ENCODE measurements at places on chromosomes 13 and 19.
A peak's percentile ranks its signal among the peaks of the same experiment; 100 is the strongest.

DNA sequence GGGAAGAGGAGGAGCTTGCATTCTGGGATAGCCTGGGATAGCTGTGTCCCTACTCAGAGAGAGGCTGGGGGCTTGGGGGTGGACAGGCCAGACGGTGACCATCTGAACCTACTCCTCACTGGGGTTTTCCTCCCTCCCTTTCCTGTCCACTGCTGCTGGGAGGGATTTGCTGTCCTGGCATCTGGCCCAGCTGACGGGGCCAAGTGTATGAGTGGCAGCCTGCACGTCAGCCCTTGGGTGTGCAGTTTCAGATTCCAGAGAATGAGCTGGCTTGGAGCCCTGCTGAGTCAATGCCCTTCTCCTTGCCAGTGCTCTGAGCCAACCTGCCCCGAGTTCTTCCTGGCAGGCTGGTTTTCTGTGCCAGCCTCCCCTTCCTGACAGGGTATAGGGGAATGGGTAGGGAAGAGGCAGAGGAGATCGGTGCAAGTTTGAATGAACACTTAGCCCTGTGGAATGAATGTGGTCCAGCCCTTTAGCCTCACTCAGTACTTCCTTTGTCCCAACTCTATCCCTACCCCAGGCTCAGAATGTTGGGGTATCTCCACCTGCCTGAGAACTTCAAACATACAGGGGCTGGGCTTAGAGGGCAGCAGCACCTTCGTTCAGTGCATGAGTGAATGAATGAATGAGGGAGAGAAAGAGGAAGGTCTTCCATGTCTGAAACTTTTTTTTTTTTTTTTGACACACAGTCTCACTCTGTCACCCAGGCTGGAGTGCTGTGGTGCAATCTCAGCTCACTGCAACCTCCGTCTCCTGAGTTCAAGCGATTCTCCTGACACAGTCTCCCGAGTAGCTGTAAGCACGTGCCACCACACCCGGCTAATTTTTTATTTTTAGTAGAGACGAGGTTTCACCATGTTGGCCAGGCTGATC is 1.8 kb upstream of the ANGPTL4 start:
- no peak for DNase-seq

DNA sequence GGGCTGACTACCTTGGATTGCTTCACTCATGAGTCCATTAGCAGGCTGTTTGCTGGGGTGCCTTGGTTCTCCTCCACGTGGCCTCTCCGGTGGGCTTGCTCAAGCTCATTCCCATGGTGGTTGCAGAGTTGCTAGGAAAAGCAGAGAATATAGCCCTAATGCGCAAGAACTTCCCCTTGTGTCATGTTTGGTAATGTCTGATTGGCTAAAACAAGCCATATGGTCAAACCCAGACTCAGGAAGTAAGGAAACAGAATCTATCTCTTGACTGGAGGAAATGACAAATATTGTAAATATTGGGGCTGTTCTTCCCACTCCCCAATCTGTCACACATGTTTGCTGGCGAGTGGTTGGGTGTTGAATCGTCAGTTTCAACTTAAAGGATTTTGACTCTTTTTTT is 12.1 kb downstream of the NFILZ start:
- no peak for DNase-seq

DNA sequence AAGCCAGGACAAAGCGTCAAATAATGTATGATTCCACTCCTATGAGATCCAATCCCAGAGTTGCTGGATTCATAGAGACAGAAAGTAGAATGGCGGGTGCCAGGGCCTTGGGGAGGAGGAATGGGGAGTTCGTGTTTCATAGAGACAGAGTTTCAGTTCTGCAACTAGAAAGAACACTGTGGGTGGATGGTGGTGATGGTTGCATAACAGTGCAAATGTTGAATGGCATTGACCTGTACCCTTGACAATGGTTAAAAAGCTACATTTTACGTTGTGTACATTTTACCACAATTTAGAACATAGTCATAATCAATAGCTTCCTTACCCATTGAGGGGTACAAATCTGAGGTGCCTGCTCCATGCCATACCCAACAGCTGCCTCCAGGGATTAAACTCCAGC is 33.4 kb downstream of the MBD3L2B start:
- no peak for DNase-seq

DNA sequence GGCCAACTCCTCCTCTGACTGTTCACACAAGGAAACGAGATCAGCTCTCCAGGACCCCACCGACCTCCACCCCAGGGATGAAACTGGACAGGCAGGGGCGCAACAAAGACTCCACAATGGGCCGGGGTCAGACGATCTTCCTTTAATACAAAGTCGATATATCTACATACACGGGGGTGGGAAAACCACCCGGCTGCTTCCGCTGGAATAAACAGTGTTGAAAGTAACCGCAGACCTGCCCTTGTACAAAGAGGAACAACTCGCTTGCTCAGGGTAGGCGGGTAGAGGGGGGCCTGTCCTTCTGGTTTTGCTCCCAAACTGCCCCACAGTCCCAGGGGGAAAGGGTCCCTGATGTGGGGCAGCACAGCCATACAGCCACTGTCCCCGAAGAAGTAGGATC is 135.2 kb downstream of the PTPRS start:
- DNase-seq: no peak

- no peak for DNase-seq
These were observed 3.9 kb downstream of the SUPT5H start for GRCh38 chr19:39449116-39449797.

GRCh38 chr13:77979721-77980385 is 61.2 kb upstream of the EDNRB start:
- no peak for DNase-seq

GRCh38 chr19:44988896-44989556 is 12.2 kb upstream of the RELB start:
- DNase-seq: peak; percentile 47

DNA sequence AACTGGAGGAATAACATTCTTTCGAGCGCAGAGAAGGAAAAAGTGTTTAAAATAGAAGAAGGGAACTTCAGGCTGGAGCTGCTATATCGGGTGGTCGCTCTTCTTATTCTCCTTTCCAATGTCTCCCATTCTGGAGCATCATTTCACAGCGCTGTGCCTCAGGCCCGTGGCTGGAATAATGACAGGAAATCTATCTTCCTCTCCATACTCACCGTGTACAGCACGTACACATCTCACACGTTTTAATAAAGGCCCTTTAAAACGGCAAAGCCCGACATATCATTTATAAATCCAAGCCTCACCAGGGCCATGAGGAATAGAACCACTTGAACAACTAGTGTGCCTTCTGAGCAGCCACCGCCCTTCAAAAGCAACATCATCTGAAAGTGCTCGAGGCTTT is 264.4 kb downstream of the TEX29 start:
- DNase-seq: no peak

DNA sequence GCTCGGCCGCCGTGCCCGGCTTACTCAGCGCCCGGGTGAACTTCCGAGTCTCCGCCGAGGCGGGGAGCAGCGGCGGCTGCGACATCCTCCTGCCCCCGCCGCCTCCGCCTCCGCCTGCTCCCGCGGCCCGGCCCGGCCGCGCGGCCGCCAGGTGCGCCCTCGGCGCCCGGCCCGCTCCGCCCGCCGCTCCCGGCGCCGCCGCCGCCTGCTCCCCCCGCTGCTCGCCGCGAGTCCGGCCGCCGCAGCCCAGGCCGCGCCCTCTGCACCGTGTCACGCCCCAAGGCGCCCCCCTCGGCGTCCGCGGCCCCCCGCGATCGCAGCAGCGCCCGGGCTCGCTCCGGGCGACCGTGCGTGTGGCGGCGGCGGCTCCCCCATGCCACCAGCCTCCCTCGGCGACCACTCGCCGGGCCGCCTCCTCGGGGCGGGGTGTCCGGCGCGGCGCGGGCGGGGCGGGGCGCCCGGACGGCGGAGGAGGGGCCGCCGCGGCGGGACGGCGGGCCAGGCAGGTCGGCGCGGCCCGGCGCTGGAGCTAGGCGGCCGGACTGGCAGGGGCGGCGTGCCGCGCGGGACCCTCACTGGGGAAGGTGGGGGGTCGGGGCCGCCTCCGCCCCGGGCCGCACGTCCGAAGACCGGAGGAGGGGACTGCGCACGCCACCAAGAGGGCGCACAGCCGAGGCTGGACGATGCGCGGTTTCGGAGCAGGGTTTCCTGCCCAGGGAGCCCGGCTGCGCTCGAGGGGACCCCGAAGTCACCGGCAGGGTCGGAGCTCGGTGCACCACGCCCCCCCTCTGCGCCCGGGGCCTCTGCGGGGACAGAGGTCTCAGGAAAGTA is 108.6 kb upstream of the DOCK9 start:
- DNase-seq: peak; percentile 55

DNA sequence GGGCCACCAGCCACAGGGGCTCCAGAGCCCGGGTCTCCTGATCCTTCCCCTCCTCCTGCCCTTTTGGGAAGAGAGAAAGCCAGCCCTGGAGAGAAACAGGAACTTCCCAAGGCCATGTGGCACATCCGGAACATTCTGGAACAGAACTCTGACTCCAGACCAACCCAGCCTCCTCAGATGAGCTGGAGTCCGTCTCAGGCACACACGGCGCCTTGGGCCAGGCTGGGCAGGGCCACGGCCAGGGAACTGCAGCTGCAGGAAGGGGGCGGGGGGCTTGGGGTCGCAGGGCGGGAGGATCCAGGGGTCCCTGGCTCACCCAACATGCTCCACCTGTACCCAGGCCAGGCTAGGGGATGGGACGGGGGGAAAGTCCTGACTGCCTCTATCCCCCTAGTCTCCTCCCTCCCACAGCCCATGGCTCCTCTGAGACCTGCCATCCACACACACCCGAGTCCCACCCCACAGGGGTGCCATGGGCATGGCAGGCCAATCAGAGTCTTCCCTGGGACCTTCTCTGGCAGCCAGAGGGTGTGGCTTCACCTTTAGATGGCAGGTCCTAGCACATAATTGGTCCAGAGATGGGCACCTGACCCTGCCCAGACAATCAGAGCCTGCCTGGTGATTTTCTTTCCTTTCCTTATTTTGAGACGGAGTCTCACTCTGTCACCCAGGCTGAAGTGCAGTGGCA is 22.9 kb downstream of the SBNO2 start:
- DNase-seq: no peak

GRCh38 chr13:100722517-100722916 is 47.9 kb upstream of the TMTC4 start:
- no peak for DNase-seq

- no peak for DNase-seq
These were observed 3.4 kb downstream of the EFNA2 start for GRCh38 chr19:1288833-1289685.

GRCh38 chr13:73198991-73199411 is 140.2 kb downstream of the KLF5 start:
- no peak for DNase-seq

GRCh38 chr13:102495663-102496062 is 93.8 kb upstream of the FGF14 start:
- no peak for DNase-seq

GRCh38 chr19:7871437-7872305 is 2.5 kb downstream of the PRR36 start:
- DNase-seq: peak; percentile 82

GRCh38 chr13:40777166-40777808 is 6.3 kb upstream of the MRPS31 start:
- DNase-seq: no peak

GRCh38 chr13:80039000-80039399 is 301.9 kb downstream of the SPRY2 start:
- no peak for DNase-seq

- DNase-seq: no peak
These were observed 2.9 kb upstream of the FRY start for GRCh38 chr13:32028711-32029110.

DNA sequence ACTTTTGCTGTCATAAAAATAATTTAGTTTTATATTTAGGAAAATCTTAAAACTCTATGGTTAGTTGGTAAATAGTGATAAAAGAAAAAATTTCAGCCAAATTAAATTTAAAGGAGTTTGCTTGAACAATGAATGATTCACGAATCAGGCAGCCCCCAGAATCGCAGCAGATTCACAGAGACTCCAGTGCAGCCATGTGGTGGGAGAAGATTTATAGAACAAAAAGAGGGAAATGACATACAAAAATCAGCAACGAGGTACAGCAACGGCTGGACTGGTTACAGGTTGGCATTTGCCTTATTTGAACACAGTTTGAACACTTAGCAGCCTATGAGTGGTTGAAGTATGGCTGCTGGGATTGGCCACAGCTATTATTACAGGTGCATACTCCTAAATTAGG is 96.4 kb upstream of the MYCBP2 start:
- DNase-seq: no peak

Data from progenitor cell of endocrine pancreas (in vitro differentiated cells).